ENCODE measurements at places on chromosomes 13 and 19.

DNA sequence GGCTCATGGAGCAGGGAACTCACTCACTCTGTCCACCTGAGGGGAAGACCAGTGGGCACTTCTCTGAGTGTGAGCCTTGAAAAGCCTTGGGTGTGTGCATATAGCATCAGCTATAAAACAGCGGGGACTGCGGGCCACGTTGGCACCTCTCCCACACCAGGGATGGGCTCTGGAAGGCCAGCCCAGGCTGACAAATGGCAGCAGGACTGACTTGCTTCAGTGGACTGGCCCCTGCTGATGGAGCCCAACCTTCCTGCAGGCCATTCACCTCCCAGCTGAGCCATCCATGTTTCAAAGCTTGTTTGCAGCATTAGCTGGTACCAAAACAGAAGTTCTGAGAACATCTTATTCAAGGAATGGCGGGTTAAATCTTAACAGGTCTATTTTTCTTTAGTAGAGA lies 21.0 kb downstream of the TSHZ3 start:
- DNase-seq = no peak

GRCh38 chr19:15651791-15652190 lies 11.1 kb downstream of the CYP4F3 start:
- DNase-seq = no peak

DNA sequence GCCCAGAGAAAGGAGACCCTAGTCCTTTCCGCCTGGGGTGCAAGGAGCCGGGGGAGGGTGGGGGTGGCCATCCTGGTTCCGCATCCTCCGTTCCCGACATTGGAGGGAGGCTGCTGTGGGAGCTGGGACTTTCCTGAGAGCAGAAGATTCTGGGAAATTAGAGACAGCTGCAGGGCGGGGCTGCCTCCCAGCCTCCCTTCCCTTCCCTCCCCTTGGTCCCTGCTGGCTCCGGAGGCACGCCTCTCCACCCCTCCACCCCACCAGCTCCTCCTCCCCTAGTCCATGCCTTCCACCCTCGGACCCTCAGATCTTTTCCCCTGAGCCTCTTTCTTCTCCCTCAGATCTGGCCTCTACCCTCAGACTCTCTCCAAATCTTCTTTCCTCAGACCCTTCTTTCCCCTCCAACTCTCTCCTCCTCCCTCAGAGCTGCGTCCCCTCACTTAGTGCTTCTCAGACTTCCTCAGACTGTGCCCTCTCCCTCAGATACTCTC lies 3.1 kb upstream of the BCL3 start:
- DNase-seq = no peak

DNA sequence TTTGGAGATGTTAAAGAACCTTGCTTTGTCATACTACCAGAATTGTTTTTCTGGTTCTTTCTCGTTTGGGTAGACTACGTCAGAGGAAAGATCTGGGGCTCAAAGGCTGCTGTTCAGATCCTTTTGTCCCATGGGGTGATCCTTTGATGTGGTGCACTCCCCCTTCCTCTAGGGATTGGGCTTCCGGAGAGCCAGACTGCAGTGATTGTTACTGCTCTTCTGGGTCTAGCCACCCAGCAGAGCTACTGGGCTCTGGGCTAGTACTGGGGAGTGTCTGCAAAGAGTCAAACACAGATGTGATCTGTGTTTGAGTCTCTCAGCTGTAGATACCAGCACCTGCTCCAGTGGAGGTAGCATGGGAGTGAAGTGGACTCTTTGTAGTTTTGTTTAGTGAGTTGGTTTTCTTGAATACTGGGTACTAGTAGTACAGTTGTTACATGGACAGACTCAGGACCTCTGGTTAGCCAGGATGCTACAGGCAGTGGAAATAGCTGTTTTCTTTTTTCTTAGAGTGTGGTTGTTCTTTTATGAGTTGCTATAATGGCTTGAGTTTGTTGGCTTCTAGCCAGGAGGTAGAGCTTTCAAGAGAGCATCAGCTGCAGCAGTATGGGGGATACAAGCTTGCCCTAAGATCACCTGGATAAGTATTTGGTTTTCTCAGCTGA lies 34.4 kb downstream of the DNAJC15 start:
- no peak for DNase-seq

DNA sequence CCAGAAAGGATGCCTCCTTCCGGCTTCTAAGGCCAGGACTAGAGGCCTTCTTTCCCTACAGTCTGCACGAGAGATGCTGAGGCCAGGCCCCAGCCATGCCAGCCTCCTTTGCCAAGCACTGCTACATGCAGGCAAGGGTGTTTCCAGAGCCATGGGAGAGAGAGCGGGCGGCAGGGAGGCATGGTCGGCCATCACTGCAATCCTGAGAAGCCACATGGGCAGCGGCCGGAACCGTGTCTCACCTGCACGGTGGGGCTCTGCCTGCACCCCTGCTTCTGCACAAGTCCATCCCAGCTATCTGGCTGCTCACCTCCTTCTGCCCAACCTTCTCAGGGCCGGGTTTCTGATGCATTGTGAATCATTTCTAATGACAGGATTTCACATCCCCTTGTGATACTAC lies 35.1 kb downstream of the TSHZ3 start:
- DNase-seq = no peak

DNA sequence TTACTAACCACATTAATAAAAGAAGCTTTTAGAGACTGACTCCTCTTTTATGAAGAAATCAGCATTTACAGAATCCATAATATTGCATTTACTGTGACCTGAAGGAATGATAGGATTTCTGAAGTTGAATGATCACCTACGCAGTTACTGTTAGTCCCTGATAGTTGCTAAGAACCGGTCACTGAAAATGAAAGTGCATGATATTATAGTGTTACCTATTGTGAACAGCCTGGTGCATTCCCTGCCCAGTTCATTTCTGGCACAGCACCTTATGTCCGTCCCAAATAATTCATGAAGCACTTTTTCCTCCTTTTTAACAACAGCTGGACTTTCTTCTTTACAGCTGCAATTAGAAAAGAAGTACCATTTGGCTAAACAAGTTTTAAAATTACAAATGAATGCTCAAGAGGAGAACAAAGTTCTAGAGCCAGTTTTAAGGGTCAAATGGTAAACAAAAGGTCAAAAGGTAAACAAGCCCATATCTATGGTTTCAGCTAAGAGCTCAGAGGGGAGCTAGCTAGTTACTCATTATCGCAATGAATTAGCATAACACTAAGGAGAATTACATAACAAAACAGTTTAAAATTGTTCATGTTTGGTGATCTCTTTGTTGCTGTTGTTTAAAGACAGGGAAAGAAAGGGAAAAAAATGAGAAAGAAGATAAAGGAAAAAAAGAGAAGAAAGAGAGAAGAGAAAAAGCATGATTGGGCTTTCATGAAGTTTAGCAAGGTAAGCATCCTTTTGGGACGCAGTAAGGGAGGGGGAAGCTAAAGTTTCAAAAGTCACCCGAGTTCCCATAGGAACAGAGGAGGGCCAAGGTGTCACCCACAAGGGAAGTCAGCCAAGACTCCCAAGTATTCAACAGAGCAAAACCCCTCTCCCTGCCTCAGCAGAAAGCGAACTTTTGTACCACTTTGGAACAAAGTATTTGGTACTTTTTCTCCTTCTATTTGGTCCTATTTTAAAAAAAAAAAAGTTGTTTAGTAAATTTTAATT lies 50.2 kb downstream of the FLT3 start:
- DNase-seq = no peak

- DNase-seq = no peak
These were observed 20.4 kb upstream of the ZNF91 start for GRCh38 chr19:23415561-23416191.

GRCh38 chr13:36001561-36001960 lies 129.6 kb downstream of the DCLK1 start:
- no peak for DNase-seq

DNA sequence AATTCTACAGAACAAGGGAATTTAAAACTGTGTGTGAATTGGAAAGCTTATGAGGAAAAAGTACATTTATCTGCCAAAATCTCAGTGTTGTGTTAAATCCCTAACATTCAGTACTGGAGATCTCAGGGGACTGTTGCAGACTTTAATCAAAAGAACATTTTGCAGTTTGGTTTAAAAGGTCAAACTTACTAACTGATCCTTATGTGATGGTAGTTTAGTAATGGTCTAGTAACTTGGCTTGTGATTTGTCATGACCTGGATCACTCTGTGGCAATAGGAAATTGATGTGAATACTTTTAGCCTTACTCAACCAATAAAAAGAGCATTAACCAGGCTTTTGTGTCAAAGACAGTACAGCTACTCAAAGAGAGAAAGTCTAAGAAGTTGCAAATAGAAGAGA lies 862.1 kb upstream of the MIR17HG start:
- DNase-seq = no peak

Measured in GM12892 (cell line).